ENCODE measurements at places on chromosomes 6 and 20.

DNA sequence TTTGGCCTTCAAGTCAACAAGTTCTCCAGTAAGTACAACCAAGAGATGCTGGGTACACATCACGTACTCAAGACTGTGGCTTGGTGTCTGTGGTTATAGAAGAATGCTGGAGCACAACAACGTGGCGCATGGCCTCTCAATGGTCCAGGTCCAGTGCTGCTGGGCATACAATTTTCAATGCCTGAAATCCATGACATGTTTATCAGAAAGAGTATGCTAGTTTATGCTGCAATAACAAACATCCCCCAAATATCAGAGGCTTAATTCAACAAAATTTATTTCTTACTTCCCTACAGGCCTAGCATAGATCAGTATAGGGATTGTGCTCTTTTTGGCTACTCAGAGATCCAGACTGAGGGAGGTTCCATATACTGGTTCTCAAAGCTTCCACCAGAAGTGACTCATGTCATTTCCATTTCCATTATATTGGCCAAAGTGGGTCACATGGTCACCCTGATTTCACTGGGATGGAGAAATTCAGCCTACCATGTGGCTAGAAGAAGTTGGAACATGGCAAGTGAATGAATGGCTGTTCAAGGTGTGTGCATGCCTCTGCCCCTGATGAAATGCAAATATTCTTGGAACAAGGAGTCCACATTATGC lies 33.3 kb upstream of the KIF16B start:
- DNase-seq = peak; percentile 14

DNA sequence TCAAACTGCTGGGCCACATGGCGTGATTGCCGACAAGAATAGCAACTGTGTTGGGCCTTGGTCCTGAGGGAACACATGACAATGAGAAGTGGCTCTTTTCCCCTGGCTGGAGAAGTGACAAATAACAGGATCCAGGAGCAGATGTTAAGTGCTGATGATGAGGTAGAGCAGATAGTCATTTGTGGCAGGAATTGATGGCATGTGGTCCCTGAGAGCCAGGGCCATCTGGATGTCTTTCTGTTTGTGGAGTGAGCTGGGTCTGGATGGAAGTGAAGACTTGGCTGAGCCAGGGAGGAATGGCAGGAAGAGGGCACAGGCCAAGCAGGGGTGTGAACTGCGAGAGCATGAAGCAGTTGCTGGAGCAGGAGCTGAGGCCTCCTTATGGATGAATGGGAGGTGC lies 67.8 kb downstream of the SCAND1 start:
- no peak for DNase-seq

GRCh38 chr20:48597521-48598302 lies 230.1 kb downstream of the PREX1 start:
- no peak for DNase-seq

DNA sequence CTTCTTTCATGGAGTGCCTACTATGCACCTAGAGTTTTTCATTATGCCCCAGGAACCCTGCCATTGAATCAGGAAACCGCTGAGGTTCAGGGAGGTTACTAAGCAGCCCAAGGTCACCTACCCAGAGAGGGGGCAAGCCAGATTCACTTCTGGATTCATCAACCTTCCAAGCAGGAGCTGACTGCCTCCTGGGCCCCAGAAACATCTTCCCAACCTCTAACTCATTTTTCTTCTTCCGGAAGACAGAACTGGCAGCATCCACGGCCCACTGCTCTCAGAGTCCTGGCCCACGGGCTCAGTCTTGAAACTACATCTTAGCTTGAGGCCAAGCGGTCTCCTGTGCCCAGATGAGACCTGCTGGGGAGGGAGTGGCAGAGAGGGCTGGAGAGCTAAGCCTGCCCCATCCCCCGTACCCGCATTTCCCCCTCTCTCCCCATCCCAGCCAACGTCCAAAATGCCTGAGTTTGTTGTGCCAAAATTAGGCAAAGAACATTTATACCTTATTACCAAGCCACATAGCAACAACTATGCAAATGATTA lies 281.0 kb downstream of the CDC5L start:
- DNase-seq = no peak

DNA sequence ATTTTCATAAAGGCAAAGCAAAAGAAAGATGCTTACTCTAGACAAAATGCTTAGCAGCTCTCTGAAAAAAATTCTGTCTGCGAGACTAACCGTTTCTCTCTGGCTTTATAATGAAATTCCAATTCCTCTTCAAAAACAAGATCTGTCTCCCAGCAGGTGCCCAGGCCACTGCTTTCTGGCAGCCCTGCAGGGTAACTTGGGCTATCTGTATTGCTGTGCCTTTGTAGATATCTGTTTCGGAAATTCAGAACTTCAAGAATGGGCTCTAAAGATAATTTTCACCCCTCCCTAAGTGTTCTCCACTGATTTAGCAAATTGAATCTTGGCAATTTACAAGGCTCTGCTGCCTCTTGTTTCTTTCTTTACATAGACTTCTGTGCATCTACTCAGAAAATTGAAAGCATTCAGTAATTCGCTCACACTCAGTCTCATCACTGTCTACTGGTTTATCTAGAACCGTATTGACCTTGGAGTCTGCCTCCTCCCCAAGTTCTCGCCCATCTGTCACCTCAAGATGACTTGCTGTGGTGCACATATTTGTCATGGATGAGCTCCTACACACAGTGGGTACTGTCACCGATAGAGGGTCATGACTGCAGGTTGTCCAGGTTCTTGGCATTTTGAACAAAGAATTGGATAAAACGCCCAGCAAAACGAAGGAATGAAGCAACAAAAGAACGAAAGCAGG lies 26.4 kb upstream of the FABP7 start:
- no peak for DNase-seq

DNA sequence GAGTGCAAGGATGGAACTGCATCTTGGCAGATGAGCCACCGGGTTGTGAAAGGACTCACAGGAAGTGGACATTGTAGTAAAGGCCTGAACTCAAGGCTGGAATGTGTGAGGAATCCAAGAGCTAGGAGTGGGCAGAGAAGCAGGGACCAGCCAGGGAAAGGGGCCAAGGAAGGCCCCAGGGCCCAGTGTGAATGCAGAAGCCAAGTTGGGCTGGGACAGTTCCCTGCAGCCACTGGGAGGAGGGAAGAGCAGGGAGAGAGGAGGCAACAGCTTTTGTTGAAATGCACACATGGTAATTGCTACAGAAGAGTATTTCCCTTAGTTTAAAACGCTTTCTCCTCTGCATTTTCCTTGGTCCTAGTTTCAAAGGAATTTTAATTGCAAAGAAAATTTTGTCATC lies 34.6 kb downstream of the CDH22 start:
- no peak for DNase-seq

- DNase-seq = no peak
Observed at GRCh38 chr6:28729501-28730402, 194.0 kb downstream of the TRIM27 start.

GRCh38 chr6:68313911-68314310 lies 321.2 kb upstream of the ADGRB3 start:
- DNase-seq = no peak

DNA sequence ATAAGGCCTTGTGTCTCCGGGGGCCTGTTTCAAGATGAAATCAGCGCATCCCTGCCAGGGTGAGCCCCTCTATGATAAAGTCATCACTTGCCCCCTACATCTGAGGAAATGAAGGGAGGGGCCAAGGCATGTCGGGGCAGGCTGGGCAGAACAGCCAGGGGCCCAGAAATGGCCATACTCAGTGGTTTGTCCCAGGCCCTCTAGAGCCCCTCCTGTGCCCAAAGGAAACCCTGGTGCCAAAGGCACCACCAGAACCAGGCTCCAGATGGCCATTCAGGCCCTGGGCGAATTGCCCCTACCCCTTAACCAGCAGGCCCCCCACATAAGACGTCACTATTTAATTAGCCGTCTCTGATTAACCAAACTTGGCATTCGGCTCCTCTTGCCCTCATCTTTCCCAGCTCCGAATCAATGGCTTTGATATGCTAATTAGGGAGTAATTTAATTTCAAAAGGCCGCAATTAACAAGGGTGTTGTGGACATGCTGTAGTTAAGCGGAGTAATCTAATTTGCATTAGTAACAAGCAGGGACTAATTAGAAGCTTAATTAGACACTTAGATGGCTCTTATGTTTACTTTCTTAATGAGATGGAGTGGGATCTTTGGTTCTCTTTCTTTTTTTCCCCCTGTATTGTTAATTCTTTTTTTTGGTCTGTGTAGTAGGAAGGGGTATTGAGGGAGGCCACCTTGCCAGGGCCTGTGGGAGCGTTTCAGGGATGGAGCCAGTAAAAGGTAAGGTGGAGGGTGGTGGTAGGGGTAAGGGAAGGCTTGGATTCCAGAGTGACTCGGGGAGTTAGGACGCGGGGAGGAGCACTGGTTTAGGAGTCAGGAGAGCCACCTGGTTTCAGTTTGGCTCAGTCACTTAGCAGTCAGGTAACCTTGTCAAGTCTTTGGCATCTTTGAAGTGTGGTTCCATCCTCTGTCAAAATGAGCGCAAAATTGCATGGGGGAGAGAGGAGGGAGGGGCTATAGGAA lies 9.4 kb downstream of the FOXP4 start:
- DNase-seq = no peak

DNA sequence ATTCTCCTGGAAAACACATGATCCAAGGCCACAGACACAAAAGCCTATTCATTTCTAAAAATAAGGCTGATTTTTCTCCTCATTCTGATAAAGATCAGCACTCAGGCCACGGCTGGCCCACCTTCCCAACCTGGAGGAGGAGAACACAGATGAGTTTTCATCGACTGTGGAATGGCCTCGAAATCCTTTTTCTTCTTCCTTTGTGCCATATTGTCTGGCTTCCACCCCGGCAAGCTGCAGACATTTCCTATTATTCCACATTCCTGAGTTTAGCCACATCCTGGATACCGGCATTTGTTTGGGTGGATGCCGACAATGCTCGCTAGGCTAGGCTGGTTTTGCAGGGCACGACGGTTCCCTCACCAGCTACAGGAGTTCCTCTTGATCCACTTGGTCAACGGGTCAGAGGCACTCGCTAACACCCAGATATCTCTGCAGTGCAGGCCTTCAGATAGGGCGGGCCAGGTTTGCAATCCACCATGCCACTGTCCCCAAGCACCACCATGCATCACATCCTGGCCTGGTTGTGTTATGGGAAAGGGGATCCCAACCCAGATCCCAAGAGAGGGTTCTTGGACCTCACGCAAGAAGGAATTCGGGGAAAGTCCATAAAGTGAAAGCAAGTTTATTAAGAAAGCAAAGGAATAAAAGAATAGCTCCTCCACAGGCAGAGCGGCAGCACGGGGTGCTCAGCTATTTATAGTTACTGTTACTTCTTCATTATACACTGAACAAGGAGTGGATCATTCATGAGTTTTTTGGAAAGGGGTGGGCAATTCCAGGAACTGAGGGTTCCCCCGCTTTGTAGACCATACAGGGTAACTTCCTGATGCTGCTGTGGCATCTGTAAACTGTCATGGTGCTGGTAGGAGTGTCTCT lies 4.2 kb upstream of the CTSZ start:
- no peak for DNase-seq

DNA sequence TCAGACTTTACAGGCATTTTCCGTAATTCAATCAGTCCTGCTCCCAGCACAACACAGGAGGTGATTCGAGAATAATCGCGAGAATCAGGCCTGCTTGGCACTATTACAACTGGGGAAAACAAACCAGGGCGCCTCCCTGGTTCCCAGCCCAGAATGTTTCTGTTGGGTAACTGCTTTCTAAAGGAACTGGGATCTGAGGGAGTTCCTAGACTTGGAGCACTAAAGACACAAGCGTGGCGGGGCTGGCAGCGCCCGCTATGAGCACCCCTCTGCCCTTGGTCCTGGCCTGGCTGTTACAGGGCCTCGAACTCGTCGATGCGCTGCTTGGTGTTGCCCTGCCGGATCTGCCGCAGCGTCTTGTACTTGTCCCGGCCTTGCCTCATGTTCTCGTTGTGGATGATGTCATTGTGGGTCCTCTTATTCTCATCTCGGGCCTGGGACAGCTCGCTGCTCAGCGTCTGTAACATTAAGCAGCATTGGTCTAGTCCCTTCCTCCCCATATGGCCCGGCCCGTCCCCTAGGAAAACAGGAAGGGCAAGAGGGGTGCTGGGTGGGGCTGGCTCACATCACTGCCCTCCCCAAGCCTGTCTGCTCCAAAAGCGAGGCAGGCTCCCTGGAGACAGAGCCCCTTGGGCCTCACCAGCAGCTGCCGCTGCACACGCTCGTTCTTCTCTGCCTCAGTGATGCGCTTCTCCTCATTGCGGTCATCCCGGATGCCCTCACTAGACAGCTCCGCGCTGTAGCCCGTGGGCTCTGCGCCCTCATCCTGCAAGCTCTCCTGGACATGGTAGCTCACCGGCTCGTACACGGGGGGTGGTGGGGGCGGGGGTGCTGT lies 52.3 kb downstream of the EZR start:
- no peak for DNase-seq

- no peak for DNase-seq
Observed at GRCh38 chr6:158313989-158314388, 1.7 kb downstream of the TULP4 start.

- no peak for DNase-seq
Observed at GRCh38 chr6:5333658-5334057, 72.3 kb downstream of the FARS2 start.

- peak; percentile 83 for DNase-seq
Observed at GRCh38 chr6:117919775-117920729, 13.0 kb downstream of the SLC35F1 start.

DNA sequence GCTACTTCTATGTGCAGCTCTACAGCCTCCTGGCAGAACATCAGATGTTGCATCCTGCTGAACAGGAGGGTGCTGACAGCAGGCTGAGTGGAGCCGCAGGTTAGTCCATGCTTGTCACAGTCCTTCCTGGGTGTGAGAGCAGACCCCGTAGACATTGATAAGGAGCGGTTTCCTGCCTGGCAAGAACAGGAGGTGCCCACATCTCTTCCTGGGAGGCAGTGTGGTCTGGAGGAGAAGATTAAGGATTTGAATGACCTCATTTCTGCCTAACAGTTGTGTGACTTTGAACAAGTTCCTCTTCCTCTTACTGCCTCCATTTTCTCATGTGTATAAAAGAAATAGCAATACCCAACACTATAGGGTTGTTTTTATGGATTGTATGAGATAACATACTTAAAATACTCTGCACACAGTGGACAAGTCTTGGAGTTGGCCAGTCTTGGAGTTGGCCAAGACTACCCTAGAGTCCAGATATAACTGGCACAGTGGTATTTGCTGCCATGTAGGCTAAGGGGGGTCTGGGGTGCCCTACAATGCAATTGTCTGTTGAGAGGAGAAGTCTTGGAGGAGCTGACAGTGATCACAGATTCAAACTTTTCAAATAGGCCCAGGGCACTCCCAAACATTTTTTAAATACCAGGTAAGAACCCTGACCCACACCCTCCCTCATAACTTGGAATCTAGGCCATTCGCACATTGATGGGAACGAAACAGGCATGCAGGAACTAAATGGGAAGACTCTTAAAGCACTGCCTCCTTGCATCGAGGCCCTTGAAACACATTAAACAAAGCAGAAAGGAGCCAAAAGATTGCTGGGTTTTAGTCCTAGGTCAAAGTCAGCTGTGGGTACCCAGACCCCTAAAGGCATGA lies 32.6 kb upstream of the TBC1D7 start:
- DNase-seq = no peak

- DNase-seq = no peak
Observed at GRCh38 chr6:113626475-113626874, 230.7 kb upstream of the MARCKS start.

- no peak for DNase-seq
Observed at GRCh38 chr6:11217360-11218101, 14.9 kb downstream of the NEDD9 start.

All from ecto neural progenitor cell (in vitro differentiated cells).